NCI-H1048 (cell line): ENCODE measurements at places on chromosomes 1 and 21.

DNA sequence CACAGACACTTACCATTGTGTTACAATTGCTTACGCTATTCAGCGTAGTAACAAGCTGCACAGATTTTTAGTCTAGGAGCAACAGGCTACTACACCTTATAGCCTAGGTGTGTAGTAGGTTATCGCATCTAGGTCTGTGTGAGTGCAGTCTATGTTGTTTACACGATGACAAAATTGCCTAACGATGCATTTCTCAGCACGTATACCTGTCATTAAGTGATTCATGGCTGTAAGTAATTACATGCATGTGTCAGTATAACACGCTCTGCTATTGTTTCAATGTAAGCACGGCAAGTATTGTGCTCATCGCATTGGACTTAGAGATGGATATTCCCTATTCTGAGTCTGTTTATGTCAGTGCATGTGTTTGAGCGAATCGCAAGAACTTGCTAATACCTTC, 15.7 kb upstream of the ZBTB18 start:
- no peak for DNase-seq

DNA sequence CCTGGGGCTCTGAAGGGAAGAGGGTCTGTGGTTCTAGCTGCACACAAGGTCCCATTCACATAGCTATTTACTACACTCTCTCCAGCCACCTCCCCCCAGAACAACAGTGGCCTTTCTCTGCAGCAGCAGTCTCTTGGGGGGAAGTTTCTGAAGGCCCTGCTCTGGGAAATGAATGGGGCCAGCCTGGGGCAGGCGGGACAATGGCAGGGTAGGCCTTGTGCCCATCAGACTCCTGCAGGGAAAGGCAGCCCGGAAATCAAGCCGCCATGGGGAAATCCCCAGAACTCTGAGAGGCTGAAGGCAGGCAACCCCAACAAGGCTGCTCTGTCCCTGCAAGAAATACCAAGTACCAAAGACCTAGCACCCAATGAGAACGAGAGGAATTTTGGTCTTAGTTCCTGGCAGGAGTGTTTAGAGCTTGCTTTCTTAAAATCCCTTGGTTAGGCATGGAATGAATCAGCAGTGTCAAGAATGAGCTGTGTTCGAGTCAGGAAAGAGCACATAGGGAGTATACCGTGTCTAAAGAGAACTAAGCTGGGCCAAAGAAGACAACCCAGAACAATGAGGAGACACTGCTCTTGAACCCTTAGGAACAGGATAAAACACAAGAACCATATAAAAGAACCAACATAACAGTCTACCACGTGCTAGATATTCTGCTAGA, 11.3 kb downstream of the ARHGEF11 start:
- DNase-seq = no peak

- no peak for DNase-seq
These were observed at the start of gene NID1 for GRCh38 chr1:236064674-236065508. NID1 (minus strand) TSS chr1:236065090; CDS start chr1:236065079, 11 bp downstream.

DNA sequence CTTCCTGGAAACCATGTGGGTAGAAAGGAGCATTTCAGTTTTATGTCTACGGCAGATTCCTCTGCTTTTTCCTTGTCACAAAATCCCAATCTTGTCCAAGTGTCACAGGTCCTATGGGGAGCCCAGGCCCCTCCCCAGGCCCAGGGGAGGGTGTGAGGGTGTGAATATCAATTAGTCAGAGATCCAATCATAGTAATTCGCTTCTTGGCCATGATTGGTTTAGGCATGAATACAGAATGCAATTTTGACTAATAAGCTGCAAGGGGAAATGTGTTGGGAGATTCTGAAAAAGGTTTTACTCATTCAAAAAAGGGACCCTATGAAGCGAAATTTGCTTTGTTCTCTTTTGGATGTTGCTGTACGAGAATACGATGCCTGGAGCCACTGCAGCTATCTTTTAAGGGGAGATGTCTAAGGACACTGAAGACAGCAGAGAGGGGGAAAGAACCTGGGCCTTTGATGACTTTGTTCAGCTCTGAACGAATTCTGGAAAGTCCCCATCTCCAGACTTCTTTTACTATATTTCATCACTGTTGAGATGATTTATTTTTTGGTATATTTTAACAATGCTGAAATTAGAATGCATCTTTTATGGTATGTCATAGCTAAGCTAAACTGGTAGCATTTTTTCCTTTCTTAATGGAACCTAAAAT, 18.2 kb downstream of the TSPAN2 start:
- no peak for DNase-seq

GRCh38 chr21:15193937-15194336, 129.1 kb upstream of the NRIP1 start:
- no peak for DNase-seq

GRCh38 chr1:108570998-108571401, 11.1 kb downstream of the EEIG2 start:
- DNase-seq = peak; percentile 39

GRCh38 chr1:237975376-237975775, 84.7 kb upstream of the ZP4 start:
- DNase-seq = no peak

DNA sequence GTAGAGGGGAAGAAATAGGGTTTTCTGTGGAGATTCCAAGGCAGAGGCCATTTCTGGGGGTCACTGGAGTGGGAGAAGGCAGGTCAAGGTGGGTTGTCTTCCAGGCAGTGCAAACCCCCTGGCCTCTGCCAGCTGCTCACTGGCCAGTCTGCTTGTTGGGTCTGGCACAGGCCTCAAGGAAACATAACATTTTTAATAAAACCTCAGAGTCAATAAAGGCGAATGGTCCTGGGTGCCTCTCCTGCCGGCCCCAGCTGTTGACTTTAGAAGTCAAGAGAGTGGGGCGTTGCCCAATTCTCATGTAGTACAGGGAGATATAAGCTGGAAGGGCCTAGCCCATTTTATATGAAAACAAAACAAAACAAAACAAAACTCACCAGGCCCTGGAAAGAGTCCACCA, 36.6 kb downstream of the RUNX3 start:
- DNase-seq = no peak

GRCh38 chr1:152441756-152442155, 27.7 kb upstream of the CRNN start:
- no peak for DNase-seq

- DNase-seq = no peak
These were observed 194.0 kb upstream of the VAMP3 start for GRCh38 chr1:7576946-7577657.

- no peak for DNase-seq
These were observed 238.3 kb downstream of the HLX start for GRCh38 chr1:221117548-221117951.
